ENCODE measurements at places on chromosomes 16 and 17. TPM values are rescaled to one million over a fixed set of nuclear protein-coding genes. Genes with fewer than 3 reads are reported as not detected.

Gene CTRL
- total RNA-seq = 0.56 TPM

Gene DCXR
- total RNA-seq = 30.8 TPM

Gene TERB1
- 0.10 TPM for total RNA-seq

Gene KRTAP4-9
- total RNA-seq = not detected

Gene LHX1
- total RNA-seq = 4.5 TPM

Gene CD2BP2
- total RNA-seq = 77.2 TPM

Gene KRTAP4-3
- not detected for total RNA-seq

GRCh38 chr16:626787-627453 is 3.9 kb upstream of the WFIKKN1 start:
- no peak for DNase-seq

DNA sequence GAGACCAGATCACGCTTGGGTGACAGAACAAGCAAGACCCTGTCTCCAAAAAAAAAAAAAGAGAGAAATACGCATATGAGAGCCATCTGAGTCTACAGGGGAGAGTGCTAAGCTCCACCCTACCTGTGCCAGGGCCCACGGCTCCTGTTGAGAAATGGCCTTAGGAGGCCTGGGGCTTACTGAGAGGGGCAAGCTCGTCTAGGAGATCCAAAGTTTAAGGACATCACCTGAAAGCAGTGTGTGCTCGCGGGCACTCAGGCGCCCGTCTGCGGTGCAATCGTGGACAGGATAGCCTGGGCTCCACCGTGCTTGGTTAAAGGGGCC is 14.5 kb upstream of the BAIAP2 start:
- no peak for DNase-seq

DNA sequence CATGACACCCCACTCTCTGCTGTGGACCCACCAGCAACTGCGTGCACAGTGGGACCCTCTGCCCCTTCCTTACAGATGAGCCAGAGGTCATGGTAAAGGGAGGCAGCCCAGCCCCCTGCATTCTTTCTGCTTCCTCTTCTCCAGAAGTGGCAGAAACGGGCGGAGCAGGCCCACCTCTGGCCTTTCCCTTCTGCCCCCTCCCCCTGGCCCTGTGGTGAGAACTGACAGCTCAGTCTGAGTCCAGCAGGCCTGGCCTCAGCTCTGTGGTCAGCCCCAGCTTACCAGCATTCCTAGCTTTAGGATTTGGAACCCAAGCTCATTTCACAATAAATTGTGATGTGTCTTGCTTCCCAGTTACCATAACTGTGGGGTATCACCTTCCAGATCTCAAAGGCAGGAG is 4.8 kb upstream of the ANKRD11 start:
- no peak for DNase-seq

- DNase-seq = no peak
Observed at GRCh38 chr17:71380936-71381335, 739.9 kb upstream of the SOX9 start.

DNA sequence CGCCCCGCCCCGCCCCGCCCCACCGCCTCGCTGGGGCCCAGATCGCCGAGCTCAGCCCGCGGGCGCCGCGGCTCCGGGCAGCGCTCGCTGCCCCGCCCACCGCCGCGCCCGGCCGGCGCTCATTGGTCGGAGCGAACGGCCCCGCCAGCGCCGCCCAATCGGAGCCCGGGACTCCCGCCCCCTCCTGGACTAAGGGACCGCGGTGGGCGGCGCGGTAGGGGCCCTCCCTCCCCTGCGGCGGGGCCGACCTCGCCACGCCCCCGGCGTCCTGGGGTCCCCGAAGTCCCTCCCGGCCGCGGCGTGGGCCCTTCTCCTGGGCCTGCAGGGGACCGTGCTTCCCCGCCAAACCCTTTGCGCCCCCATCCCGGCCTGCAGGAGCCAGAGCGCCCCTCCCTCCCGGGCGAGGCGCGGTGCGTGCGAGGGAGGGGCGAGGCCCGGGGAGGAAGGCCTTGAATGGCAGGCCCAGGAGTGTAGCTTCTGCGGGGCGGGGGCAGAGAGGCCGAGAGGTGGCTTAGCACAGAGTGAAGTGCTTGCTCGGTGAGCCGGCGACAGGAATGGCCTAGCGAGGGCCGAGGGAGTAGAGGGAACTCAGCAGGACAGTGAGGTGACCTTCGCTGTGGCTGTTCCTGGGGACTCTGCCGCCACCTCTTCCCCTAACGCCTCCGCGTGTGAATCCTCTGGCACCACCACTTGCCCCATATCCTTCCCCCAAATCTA is at the start of gene CAMKK1:
Gene CAMKK1 (minus strand): TSS at position 51 of the 717 bp plus-strand sequence. CDS start 7,366 bp downstream, outside the sequence.
- peak; percentile 89 for DNase-seq

GRCh38 chr16:81716478-81717225 is 62.4 kb upstream of the PLCG2 start:
- DNase-seq = no peak

DNA sequence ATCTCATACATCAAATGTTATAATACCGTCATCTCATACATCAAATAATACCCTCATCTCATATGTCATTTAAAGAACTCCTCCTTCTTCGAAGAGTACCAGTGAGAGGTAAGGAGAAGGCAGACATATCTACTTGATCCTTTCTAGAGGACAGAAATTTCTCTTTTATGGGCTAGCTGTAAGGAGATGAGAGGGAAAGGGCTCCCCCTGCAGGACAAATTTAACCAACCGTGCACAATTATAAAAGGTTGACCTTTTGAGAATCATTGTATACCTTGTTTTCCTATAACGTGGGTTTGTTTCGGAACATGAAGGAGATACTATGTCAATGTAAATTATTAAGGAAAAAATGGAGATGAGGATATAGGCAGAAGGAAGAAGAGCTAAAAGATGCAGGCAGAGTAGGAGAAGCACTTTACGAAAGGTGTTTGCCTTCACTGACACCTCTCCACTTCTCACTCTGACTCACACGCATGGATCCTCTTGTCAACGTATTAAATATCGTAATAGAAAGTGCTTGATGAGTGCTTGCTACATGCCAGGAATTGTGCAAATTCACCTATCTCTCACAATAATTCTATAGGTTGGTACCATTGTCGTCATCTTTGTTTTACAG is 465.9 kb upstream of the ERCC4 start:
- peak; percentile 56 for DNase-seq

GRCh38 chr17:16106161-16106891 is 106.7 kb downstream of the TTC19 start:
- no peak for DNase-seq

DNA sequence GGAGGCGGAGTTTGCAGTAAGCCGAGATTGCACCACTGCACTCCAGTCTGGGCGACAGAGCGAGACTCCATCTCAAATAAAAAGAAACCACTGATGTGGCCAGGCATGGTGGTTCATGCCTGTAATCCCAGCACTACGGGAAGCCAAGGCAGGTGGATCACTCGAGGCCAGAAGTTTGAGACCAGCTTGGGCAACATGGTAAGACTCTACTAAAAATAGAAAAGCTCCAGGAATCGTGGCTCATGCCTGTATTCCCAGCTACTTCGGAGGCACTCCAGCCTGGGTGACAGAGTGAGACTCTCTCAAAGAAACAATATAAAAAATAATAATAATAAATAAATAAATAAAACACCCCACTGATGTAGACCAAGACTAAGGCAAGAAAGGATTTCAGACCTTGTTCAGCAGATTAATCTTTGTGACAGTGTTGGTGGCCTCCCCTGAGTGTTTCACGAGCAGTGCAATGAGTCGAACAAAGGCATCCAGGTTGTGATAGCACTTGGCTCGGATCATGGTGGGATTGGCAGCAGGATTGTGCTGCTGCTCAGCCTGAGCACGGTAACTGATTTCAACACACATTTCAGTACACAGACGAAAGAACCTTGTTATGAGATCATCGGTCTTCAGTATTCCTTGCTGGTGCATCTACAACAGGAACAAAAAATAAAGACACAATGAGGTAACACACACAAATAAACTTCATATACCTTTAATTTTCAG is 18.6 kb downstream of the SETD6 start:
- no peak for DNase-seq

DNA sequence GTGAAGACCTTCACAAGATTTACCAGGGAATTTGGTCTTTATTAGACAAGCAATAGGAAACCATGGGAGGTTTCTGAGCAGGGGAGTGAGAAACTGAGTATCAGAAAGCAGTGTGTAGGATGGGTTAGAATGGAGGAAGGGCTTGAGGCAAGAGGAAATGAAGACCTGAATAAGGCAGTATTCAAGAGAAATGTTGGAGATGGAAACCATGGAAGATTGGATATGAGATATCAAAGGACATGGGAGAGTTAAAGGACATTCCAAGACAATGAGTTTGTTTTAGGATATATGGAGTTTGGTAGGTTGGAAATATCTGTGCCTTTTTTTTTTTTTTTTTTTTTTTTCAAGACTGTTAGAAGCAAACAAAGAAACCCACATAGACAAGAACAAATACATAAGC is 21.3 kb upstream of the FAM20A start:
- no peak for DNase-seq

DNA sequence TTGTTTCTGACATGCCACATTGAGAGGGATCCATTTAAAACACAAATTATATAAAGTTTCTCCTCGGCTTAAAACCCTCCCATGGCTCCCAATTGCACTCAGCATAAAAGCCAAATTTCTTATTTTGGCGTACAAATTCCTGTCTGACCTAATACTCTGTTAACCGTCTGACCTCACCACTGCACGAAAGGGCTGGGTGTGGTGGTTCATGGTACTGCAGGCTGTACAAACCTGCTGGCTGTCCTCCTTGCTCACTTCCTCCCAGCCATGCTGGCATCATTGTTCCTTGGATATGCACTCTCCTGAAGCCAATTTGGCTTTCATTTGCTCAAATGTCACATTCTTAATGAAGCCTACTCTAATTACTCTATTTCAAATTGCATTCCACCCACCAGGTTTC is 301.6 kb upstream of the C16orf82 start:
- peak; percentile 18 for DNase-seq

DNA sequence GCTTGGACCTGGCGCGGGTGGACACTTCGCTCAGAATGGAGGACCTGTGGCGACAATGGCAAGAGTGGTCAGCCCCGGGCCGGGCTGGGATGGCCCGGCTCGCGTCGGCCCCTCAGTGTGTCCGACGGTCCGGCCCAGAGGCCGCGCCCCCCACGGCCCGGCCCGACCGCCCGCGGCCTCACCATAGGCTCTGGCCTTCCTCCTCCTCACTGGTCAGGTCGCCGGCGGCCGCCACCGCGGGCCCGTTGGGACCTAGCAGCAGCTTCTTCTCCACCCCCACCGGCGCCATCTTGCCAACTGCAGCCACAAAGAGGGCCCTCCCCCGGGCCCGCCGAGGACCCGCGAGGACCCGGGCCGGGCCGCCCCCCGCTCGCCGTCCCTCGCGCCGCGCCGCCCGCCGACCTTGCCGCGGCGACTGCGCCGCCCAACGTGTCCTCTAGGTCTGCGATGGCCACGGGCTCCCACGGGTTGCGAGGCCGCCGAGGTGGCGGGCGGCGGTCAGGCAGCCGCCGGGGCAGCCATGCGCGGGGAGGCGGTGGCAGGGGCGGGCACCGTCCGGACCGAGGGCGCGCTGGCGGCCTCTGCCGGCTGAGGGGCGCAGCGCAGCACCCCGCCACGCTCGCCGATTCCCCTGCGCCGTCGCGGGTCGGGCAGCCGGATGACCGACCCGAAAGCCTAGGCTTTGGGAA is at the start of gene DYNC1LI2:
Gene DYNC1LI2 (minus strand): TSS at position 307 of the 689 bp plus-strand sequence. CDS start 18 bp downstream, at position 289.
- DNase-seq = peak; percentile 92

- no peak for DNase-seq
Observed at GRCh38 chr16:22034503-22034902, 26.6 kb downstream of the MOSMO start.

GRCh38 chr17:28142305-28142704 is 99.8 kb downstream of the NLK start:
- DNase-seq = no peak

GRCh38 chr16:84919708-84920107 is 91.6 kb downstream of the ZDHHC7 start:
- no peak for DNase-seq

- no peak for DNase-seq
Observed at GRCh38 chr17:79047923-79048825, 24.2 kb downstream of the C1QTNF1 start.

- no peak for DNase-seq
Observed at GRCh38 chr16:88350922-88351321, 31.8 kb upstream of the ZNF469 start.

- no peak for DNase-seq
Observed at GRCh38 chr17:48262982-48263730, 155.6 kb downstream of the SNX11 start.

- DNase-seq = no peak
Observed at GRCh38 chr16:2968368-2968737, 795 bp upstream of the PAQR4 start.

DNA sequence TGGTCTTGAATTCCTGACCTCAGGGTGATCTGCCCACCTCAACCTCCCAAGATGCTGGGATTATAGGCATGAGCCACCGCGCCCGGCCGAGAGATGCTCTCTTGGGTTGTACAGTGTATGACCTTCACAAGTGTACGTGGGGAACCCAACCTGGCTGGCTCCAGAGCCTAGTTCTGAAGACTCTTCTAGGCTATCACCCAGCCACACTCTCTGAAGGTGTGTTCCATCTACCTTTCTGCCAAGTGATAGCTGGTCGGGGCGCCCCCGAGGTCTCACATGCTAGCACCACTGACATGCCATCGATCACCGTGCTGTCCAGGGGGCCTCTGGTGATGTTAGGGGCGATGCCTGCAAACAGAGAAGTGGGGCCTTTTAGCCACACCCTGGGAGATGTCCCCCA is 121.7 kb upstream of the CDC42EP4 start:
- DNase-seq = no peak

DNA sequence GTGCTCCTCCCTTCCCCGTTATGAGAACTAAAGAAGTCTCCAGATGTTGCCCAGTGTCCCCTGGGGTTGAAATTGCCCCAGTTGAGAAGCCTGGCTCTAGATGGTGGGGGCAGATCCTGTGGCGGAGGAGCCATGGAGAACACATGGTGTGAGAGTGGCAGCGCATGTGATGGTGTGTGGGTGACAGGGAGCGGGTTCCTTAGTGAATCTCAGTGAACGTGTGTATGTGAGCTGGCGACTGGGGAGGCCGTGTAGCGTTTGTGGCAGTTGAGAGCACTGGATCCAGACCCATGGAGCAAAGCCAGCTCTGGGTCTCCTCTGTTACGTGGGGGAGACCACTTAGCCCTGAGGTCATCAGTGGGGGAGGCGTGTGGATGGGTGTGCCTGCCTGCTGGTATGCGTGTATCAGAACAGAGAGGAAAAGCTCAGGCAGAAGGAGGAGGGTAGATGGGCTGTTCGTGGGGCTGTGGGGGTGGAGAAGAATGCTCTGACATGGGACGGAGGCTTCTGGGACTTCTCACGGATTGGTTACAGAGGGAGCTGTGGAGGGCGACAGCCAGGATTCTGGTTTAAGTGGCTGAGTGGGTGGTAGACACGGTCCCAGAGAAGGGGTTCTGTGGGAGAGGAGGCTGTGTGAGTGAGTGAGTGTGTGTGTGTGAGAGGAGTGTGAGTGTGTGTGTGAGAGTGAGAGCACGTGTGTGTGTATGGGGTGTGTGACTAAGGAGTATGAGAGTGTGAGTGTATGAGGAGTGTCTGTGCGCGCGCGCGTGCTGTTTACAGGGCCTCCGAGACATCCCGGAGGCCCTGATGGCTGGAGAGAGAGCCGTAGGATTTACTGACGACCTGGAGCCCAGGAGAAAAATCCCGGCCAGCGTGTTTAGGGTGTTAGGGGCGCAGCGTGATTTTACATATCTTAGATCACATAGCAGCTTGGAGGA is 193.8 kb downstream of the SNX29 start:
- DNase-seq = no peak
